ENCODE measurements at places on chromosomes 5 and 9.

GRCh38 chr5:80025069-80025468 is 10.1 kb upstream of the THBS4 start:
- no peak overlapping the region for H3K4me3 ChIP-seq
- H3K4me1 ChIP-seq = peaks cover 7% of the 10 kb centered on the region
- H3K36me3 ChIP-seq = no peaks in the 10 kb centered on the region
- no peak overlapping the region for H3K27ac ChIP-seq
- DNase-seq = no peak
- H3K27me3 ChIP-seq = peaks cover 12% of the 10 kb centered on the region

- H3K27ac ChIP-seq = no peak overlapping the region
- H3K4me3 ChIP-seq = no peak overlapping the region
- DNase-seq = no peak
- peaks cover 22% of the 10 kb centered on the region for H3K27me3 ChIP-seq
These were observed 4.0 kb upstream of the TNPO1 start for GRCh38 chr5:72812488-72812887.

DNA sequence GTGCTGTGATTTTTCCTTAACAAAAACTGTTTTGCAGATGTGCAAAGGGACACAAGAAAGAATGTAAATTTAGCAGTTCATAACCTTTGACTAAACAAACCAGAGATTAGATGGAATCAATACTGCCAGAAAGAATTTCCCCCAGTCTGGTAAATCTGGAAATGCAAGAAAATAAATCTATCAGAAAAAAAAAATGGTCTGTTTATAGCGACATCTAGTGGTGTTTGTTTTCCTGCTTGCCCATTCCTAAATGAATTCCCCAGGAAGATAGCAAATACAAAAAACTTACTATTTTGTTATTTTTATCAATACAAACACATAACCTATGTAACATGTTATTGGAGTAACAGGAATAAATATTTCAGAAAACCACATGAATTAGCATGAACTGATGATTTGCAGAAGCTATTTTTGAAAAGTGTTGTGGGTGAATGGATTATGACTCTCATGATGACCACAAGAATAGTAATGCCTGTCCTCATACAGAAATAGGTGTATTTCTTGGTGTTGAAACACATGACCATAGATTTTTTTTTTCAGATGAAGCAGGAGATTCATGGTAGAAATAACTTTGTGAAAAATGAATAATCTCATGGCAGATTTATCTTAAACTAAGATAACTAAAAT is 1703.8 kb downstream of the MAT2B start:
- no peak overlapping the region for H3K4me3 ChIP-seq
- no peak for DNase-seq
- no peaks in the 10 kb centered on the region for H3K27me3 ChIP-seq
- no peaks in the 10 kb centered on the region for H3K36me3 ChIP-seq
- H3K4me1 ChIP-seq = no peaks in the 10 kb centered on the region

- no peaks in the 10 kb centered on the region for H3K27me3 ChIP-seq
- no peak overlapping the region for H3K4me3 ChIP-seq
- H3K27ac ChIP-seq = no peak overlapping the region
- H3K36me3 ChIP-seq = no peaks in the 10 kb centered on the region
These were observed 58.9 kb downstream of the ZNF618 start for GRCh38 chr9:113934829-113935676.

- no peak overlapping the region for H3K27ac ChIP-seq
- H3K4me3 ChIP-seq = no peak overlapping the region
- no peaks in the 10 kb centered on the region for H3K4me1 ChIP-seq
- DNase-seq = no peak
These were observed 135.4 kb downstream of the FAM114A2 start for GRCh38 chr5:153903321-153903720.

GRCh38 chr9:89536145-89536574 is 38.2 kb upstream of the SEMA4D start:
- H3K27ac ChIP-seq = peak overlapping the region; percentile 68
- H3K36me3 ChIP-seq = no peaks in the 10 kb centered on the region
- no peak for DNase-seq
- no peaks in the 10 kb centered on the region for H3K27me3 ChIP-seq
- peak overlapping the region; percentile 64 for H3K4me3 ChIP-seq

DNA sequence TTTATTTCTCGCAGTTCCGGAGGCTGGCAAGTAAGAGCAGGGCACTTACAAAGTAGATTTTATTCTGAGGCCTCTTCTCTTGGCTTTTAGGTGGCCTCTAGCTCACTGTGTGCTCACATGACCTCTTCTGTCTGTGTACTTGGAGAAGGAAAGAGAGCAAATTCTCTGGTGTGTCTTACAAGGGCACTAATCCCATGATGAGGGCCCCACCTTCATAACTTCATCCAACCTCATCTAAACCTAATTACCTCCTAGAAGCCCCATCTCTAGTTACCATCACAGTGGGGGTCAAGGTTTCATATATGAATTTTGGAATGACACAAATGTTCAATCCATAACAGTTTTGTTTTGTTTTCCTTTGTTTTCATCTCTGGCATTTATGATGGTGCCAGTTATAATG is 376.1 kb downstream of the ADGRV1 start:
- no peak for DNase-seq
- H3K4me1 ChIP-seq = peaks cover 5% of the 10 kb centered on the region
- no peak overlapping the region for H3K4me3 ChIP-seq
- no peaks in the 10 kb centered on the region for H3K36me3 ChIP-seq
- H3K27ac ChIP-seq = no peak overlapping the region
- H3K27me3 ChIP-seq = peaks cover 22% of the 10 kb centered on the region

GRCh38 chr5:155906046-155906445 is 420.9 kb upstream of the SGCD start:
- no peak overlapping the region for H3K4me3 ChIP-seq
- DNase-seq = no peak
- no peaks in the 10 kb centered on the region for H3K36me3 ChIP-seq
- no peak overlapping the region for H3K27ac ChIP-seq
- peaks cover 10% of the 10 kb centered on the region for H3K27me3 ChIP-seq

DNA sequence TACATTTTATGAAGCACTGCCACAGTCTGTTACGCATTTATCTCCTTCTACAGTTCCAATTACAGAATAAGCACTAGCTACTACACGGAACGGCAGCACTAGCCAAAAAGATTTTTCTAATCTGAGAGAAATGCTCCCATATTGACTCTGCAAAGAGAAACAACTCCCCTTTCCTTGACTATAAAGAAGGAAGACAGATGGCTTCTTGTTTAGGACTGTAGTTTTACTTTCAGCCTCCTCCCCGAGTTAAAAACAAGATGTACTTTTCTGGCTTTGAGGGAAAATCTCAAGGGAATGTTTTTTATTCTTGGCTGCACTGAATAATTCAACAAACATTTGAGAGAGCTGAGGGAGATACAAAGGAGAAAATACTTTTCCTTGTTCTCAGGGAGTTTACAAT is 1.9 kb upstream of the SLC44A1 start:
- DNase-seq = no peak
- peak overlapping the region; percentile 44 for H3K4me3 ChIP-seq
- no peak overlapping the region for H3K27ac ChIP-seq
- H3K36me3 ChIP-seq = peaks cover 2% of the 10 kb centered on the region
- peaks cover 37% of the 10 kb centered on the region for H3K27me3 ChIP-seq

GRCh38 chr5:40634593-40634992 is 45.1 kb upstream of the PTGER4 start:
- no peaks in the 10 kb centered on the region for H3K27me3 ChIP-seq
- peaks cover 21% of the 10 kb centered on the region for H3K36me3 ChIP-seq
- no peak overlapping the region for H3K27ac ChIP-seq
- H3K4me3 ChIP-seq = no peak overlapping the region

DNA sequence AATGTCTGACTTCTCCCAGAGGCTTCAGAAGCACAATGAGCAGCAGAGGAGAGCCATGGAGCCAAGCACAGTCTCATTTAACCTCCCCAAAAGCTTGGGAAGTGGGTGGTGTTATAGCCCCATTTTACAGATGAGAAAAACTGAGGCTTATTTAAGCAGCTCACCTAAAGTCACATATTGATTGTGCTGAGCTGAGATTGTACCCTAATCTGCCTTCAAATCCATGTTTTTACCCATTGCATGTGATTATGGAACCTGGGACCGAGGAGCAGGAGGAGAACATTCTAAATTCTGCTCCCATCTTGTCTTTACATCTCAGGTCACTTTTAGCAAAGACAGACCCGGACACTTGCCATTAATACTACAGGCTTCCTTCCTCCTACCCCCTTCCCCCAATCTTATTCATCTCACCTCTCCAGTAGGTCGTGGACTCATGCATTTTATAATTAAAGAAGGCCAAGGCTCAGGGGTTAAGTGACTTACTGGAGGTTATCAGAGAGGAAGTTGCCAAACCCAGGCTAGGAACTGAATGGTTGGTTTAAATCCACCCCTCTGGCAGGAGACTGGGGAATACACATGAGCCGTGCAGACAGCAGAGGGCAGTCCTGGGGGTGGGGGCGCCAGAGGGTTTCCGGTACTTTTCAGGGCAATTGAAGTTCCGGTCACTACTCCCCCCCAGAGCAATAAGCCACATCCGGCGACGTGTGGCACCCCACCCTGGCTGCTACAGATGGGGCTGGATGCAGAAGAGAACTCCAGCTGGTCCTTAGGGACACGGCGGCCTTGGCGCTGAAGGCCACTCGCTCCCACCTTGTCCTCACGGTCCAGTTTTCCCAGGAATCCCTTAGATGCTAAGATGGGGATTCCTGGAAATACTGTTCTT is 51.0 kb upstream of the IL17B start:
- H3K27me3 ChIP-seq = no peaks in the 10 kb centered on the region
- no peaks in the 10 kb centered on the region for H3K4me1 ChIP-seq
- H3K36me3 ChIP-seq = no peaks in the 10 kb centered on the region
- DNase-seq = no peak

- no peak overlapping the region for H3K27ac ChIP-seq
- no peaks in the 10 kb centered on the region for H3K36me3 ChIP-seq
- H3K4me3 ChIP-seq = no peak overlapping the region
- peaks cover 21% of the 10 kb centered on the region for H3K4me1 ChIP-seq
- H3K27me3 ChIP-seq = no peaks in the 10 kb centered on the region
These were observed 96.0 kb upstream of the SLC44A1 start for GRCh38 chr9:105148328-105149006.

DNA sequence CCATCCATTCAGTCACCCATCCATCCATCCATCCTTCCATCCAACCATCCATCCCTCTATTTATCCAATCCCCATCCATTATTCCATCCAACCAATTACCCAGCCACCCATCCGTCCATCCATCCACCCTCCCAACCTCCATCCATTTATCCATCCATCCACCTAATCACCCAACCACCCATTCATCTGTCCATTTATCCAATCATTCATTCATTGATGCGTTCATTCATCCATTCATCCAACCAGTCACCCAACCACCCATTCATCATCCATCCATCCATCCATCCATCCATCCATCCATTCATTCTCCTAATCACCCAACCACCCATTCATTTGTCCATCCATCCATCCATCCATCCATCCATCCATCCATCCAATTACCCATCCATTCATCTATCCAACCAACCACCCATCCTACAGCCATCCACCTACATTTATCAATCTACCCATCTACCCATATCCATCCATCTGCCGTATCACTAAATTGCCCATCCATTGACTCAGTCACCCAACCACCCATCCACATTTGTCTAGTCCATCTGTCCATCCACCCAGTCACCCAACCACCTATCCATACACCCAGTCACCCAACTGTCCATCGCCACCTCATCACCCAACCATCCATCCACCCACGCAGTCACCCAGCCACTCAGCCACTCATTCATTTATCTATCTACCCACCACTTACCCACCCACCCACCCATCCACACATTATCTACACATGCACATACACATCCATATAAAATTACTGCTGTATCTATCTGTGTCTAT is 165.4 kb downstream of the TRIO start:
- no peaks in the 10 kb centered on the region for H3K27me3 ChIP-seq
- no peak overlapping the region for H3K4me3 ChIP-seq
- H3K27ac ChIP-seq = no peak overlapping the region

DNA sequence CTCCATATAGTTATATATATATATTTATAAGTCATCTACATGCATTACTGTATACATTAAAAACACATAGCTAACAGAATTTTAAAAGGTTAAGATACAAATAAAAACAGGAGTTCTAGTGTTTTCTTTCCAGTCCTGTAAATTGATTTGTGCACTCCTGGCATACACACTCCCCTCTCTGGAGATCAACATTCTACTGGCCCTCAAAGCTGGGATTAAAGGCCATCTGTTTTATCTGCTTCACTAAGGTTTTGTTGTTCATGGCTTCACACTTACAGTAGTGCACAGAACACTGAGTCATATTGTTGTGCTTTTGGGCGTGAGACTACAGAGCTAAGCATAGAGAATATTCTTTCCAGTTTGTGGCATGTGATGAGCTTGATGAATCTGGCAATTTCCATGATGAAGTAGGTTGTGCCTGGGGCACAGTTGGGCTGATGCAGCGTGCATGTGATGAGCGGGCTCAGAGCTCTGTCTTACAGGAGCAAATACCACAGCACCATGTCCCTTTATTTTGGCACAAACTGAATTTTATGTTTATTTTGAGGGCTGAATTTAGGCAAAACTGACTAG is 98.2 kb downstream of the TAF11L14 start:
- no peaks in the 10 kb centered on the region for H3K36me3 ChIP-seq
- no peaks in the 10 kb centered on the region for H3K4me1 ChIP-seq
- H3K27ac ChIP-seq = no peak overlapping the region

- no peaks in the 10 kb centered on the region for H3K36me3 ChIP-seq
- peaks cover 9% of the 10 kb centered on the region for H3K4me1 ChIP-seq
- no peaks in the 10 kb centered on the region for H3K27me3 ChIP-seq
These were observed 104.1 kb downstream of the TSSK1B start for GRCh38 chr5:113330533-113331208.

DNA sequence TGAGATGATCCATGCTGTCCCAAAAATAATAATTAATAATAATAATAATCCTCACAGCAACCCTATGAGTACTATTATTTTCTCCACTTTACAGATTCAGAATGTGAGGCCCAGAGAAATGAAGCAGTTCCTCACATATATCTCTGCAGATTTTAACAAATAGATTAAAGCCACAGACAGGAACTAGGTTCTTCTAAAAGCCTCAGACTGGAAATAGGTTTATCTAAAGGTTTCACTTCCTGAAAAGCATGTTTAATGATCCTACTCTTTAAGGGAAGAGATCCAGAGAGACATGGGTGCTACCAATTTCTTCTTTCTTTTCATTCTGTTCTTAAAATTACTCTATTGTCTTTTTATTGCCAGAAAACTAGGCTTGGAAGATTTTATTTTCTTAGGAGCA is 1079.4 kb upstream of the COX7C start:
- H3K27ac ChIP-seq = no peak overlapping the region
- DNase-seq = no peak
- H3K4me3 ChIP-seq = no peak overlapping the region
- no peaks in the 10 kb centered on the region for H3K4me1 ChIP-seq
- no peaks in the 10 kb centered on the region for H3K36me3 ChIP-seq

DNA sequence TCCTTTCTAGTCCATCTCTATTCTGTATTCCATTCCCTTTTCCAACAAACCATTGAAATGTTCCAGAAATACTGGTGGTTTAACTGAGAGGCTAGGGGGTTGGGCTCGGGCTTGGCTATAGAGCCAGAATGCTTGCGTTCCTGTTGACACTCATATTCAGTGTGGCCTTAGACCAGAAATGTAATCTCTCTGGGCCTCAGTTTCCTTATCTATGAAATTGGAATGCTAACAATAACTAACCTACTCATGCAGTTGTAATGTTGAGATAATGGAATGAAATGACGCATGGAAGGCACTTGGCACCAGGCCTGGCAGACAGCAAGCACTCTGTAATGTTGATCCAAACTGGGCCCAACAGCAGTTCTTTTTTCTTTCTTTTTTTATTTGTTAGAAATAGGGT is 26.8 kb downstream of the JADE2 start:
- H3K4me1 ChIP-seq = peaks cover 64% of the 10 kb centered on the region
- no peak overlapping the region for H3K27ac ChIP-seq
- no peak for DNase-seq
- no peaks in the 10 kb centered on the region for H3K27me3 ChIP-seq
- H3K36me3 ChIP-seq = peaks cover 16% of the 10 kb centered on the region
- H3K4me3 ChIP-seq = no peak overlapping the region

- no peaks in the 10 kb centered on the region for H3K4me1 ChIP-seq
- H3K27ac ChIP-seq = no peak overlapping the region
- H3K36me3 ChIP-seq = no peaks in the 10 kb centered on the region
- H3K4me3 ChIP-seq = no peak overlapping the region
These were observed 281.3 kb upstream of the CLINT1 start for GRCh38 chr5:158140120-158140731.
